RWPE2 (cell line): ENCODE measurements at places on chromosomes 7 and 10.

- no peak for DNase-seq
Measured at GRCh38 chr7:28579571-28579970, 167.3 kb downstream of the CREB5 start.

DNA sequence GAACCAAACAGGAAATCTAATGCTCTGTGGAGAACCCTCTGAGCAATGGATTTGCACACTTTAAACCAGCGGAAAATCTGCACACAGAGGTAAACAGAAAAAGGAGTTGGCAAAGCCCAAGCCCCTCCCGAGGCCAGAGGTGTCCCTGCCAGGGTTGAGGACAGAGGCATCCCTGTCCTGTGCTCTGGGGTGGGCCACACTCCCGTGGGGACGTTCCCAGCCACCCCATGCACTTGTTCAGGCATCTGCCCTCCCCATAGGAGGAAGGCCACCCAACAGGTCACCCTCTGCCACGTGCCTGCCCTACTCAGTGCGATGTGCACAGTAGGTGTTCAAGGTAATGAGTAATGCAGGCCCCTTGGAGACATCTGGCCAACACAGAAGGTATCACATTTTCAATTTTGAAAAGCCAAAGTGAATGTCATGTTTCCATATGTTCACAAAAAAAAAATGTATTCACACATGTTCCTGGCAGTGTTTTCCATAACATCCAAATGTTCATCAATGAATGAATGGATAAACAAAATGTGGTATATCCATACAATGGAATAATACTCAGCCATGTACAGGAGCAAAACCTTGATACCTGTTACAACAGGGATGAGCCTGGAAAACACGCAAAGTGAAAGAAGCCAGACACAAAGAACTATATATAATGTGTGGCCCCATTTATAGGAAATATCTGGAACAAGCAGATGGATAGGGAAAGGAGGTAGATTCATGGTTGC, 108.1 kb downstream of the EBF3 start:
- no peak for DNase-seq

GRCh38 chr10:69913606-69914382, 112.1 kb downstream of the COL13A1 start:
- DNase-seq, result no peak

GRCh38 chr10:103980288-103980906, 13.5 kb downstream of the SLK start:
- DNase-seq, result no peak

- DNase-seq, result no peak
Measured at GRCh38 chr7:94813917-94814316, 93.5 kb upstream of the PPP1R9A start.

GRCh38 chr7:125491137-125491536, 561.5 kb upstream of the POT1 start:
- DNase-seq, result no peak

DNA sequence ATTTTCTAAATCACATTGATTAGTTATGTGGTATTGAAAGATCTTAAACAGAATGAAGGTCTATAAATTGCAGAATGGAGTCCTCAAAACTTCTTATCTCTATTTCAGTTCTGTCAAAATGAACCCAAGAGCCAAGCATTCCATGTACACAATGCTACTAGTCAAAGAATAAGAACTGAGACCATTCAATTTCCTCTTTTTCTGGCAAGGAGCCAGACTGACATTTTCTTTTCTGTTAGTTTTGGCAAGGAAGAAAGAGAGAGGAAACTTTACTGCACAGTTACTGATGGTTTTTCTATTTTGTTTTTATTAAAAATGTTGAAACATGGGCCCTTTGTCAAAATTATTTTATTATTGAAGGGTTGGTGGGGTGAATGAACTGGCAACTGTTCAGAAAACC, 181.8 kb upstream of the FERD3L start:
- DNase-seq, result no peak

DNA sequence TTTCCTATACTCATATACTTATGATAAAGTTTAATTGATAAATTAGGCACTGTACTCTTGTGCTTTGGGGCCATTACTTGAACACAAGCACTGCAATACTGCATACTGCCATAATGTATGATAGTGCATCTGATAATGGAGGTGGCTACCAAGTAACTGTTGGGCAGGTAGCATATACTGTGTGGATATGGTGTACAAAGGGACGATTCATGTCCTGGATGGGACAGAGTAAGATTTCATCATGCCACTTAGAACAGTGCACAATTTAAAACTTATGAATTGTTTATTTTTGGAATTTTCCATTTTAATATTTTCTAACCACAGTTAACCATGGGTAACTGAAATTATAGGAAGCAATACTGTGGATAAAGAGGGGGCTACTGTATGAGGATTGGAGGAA, 38.9 kb downstream of the AKAP9 start:
- no peak for DNase-seq

GRCh38 chr10:7385114-7385513, 25.7 kb downstream of the SFMBT2 start:
- DNase-seq, result no peak

DNA sequence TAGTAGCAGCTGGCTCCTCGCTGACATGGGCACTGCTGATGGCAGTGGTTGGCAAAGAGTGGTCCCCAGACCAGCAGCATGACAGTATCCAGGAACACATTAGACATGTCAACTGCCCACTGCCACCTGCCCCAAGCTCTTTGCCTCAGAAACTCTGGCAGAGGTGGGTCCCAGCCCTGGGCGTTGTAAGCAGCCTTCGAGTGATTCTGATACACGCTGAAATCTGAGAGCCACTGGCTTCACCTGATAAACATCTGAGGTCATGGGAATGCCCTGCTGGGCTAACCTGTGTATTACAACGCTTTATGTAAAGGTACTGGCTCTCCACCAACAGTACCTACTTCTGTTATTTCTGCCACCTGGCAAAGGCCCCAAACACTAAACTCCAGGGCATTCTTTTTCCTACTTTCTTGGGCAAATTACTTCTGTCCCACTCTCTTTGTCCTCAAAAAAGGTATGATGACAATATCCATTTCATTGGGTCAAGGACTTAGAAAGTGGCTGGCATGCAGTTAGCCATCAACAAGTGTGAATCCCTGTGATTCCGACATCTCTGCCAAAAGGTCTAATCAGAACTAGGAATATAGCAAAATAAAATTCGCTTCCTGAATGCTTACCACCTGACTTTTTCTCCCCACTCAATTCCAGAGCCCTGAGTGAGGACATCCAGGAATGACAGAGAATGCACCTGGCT, 9.2 kb downstream of the SGMS1 start:
- no peak for DNase-seq

DNA sequence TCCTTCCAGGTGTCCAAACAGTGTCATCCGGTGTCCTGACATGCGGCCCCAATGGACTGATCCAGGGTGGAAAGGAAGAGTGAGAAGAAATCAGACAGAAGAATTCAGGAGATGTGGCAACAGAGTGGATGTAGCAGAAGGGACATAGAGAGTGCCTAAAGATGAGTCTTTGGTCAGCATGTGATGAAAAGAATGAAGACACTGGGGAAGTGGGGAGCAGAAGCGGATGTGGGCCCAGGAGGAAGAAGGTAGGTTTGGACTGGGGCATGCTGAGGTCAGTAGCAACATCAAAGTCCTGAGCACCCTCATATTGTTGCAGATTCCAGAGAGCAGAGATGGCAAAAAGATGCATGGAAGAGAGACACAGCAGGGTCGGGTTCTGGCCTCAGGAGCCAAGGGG, 71.8 kb upstream of the STEAP1B start:
- DNase-seq, result no peak

DNA sequence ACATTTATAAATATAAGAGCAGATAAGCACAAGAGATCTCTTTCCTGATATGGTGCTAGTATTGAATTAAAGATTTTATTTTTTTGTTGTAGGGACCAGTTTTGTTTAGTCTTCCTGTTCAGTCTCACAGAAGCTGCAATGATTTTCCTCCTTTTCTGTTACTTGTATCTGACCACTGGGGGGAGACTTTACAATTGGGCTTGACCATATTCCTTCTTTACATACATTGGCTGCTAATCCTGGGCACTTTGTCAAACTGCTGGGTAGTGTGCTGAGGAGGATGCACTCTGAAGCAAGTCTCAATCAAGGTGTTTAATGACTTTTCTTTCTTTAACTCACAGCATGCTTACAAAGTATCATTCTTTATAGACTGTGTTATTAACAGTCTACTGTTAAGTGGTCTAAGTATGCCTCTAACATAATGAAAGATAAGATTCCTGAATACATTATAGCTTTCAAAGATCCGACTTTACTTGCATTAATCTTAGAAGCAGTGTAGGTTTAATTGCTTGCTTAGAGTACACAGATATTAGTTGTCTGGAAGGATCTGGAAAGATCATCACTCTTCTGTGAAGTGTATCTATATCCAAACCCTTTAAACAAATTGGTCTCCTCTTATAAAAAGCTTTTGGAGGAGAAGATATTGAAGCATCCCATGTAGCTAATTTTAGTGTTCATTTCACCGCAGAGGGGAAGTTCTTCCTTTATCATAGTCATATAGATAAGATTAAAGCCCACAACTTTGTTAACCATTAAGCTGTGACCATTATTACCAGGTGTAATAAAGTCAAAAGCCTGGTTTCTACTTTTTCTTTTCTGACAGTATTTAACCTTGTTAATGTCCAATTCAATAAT, 3.1 kb downstream of the PALS2 start:
- DNase-seq, result no peak

GRCh38 chr7:157651366-157652160, 314.8 kb downstream of the DNAJB6 start:
- DNase-seq, result no peak

DNA sequence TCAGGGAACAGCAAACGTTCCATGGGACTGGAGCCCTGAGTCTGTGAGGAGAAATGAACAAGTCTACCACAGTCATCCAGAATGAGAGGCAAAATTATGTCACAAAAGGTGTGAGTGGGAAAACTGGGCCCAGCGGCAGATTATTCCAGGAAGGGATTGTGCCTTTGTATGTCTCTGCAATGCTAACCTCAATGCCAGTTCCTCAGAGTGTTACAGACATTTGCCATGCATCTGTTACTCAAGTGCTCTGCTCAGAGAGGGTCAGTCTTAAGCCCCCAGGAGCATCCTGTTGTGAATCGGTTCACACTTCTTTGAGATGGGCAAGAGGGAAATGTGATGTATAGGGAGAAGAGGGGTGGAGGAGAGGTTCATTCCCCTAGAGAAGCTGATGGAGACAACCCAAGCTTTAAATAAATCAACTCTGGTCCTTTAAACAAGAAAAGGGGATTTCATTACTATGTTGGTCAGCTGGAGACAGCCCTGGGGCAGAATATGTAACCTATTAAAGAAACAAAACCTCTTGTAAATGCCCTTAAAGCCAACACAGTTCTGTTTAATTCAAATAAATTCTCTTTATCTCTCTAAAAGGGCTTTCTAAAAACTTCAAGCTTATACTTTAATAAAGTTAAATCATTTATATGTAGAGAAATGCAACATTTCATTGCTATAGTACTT, 85.9 kb upstream of the GRB10 start:
- DNase-seq, result no peak

DNA sequence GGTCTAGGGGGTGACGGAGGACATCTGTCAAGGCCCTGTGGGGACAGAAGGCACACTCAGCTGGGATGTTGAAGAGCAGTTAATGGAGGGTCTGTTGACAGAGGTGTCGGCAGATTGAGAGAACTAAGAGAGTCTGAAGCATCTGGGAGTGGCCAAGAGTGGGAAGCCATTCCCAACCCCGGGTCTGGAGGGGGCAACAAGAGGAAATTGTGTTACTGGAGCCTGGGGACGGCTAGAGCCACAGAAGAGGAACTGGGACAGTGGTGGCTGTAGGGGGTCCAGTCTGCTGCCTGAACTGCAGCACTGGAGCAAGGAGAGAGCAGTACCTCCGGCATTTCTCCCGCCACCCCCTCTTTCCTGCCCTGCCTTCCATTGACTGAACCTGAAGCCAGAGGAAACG, 136.6 kb downstream of the CHN2 start:
- DNase-seq, result no peak

- DNase-seq, result peak; percentile 34
Measured at GRCh38 chr10:102648269-102648888, 4.1 kb downstream of the TRIM8 start.

DNA sequence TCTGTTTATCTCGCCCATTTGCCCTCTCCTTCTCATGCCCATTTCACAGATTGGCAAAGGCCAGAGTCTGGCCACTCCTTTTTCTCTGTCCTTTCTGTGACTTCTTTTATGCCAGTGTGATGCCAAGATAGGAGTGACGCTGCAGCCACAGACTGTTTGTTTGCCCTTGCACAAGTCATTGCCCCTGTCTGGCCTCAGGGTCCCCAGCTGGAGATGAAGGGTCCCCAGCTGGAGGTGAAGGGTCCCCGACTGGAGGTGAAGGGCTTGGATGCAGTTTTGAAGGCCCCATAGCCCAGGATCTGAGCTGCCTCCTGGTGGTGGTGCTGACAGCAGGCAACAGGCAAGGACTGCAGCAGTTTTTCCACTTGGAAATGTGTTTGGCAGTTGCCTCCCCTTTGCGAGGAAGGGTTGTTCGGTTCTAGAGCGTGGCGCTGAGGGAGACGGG, 50.8 kb upstream of the SLC29A3 start:
- no peak for DNase-seq

DNA sequence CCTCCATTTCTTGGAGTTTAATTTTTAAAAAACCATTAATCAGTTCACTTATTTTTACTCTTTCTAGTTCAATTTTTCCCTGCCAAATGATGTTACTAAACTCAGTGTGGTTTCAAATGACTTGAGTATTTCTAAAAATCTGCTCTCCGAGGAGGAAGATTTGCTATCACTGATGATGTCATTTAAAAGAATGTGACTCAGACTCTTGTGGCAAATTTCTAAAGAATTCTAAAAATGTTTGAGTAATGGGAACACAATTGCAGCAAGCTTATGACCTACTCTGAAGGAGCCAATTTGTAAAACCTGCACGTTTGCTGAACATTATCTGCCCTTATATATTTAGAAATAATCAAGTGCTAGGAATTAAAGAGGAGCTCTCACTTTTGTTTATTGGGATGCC, 88.6 kb downstream of the SPAG6 start:
- no peak for DNase-seq

DNA sequence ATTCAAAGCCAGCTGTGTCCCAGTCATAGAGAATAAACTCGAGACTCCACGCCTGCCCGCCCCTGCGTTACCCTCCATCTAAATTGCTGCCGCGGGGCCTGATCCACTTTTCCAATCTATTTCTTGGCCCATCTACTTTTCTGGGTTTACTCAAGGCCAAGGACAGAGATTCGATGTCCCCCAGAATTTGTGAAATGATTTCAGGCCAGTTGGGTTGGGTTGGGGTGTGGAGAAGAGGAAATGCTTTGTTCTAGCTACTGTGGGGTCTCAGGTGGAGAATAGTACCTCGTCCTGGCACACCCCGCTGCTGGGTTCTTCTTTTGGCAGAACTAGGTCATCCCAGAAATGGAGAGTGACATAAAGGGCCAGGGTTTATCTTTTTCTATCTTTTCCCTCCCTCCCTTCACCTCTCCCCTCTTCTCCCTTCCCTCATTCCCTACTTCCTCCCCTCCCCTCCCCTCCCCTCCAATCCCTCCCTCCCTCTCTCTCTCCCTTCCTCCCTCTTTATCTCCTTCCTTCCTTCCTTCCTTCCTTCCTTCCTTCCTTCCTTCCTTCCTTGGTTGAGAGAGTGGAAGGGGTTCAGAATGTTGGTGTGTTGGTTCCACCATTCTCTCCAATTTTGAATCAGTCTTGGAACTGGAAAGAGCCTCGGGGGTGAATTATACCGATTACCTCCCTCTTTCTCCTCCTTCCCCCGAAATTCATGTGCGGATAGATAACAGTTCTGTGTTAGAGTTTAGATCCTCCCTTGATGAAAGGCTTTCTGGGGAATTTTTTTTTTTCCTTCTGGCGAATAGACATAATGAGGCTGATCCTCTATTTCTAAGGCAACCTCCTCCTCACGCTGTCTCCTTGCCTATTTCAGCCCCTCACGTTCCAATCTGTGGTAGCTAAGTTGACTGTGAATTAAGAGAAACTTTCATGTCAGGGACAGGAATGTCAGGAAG, 1.2 kb upstream of the TMEM229A start:
- no peak for DNase-seq
